NCI-H524 (cell line): ENCODE measurements at places on chromosomes 1 and 21.

DNA sequence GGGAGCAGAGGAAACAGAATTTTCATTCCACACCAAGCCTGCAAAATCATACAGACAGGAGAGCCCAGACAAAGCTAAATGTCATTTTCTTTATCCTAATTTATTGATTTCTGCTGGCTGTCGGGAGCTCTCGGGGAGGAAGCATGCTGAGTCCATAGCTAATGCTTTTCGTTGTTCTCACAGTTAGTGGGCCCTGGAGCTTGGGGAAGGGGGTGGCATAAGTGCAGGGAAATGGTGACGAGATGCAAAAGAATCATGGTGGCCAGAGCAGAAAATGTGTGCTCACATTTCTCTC is 202.4 kb downstream of the TOMM20 start:
- no peak for DNase-seq

GRCh38 chr1:89953929-89954328 is 41.0 kb upstream of the ZNF326 start:
- DNase-seq = no peak

DNA sequence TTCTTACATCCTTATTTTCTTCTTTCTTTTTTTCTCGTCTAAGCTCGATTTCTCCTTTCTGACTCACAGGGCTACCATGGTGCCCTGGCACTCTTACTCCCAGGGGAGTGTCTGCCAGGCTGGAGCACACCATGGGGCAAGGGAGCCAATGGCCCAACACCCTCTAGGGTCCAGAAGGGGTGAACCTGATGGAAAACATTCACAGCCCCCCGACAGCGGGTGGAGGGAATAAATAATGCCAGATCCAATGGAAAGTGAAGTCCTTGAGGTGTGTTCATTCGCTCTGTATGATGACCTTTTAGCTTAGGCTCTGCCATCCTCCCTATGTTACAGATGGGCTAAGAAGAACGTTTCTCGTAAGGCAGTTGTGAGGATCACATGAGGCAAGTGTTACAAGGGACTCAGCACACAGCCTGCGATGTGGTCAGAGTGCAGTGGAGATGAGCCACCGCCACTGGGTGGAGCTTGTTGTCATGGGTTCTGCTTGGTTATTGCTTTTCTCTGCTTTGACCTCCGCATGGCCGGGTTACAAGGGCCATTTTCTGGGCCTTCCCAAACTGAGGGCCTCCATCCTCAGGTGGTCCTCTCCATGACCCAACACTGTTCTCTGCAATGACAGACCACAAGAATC is 3.5 kb upstream of the FCMR start:
- no peak for DNase-seq

- no peak for DNase-seq
These were observed 20.2 kb upstream of the LSM10 start for GRCh38 chr1:36417931-36418330.

DNA sequence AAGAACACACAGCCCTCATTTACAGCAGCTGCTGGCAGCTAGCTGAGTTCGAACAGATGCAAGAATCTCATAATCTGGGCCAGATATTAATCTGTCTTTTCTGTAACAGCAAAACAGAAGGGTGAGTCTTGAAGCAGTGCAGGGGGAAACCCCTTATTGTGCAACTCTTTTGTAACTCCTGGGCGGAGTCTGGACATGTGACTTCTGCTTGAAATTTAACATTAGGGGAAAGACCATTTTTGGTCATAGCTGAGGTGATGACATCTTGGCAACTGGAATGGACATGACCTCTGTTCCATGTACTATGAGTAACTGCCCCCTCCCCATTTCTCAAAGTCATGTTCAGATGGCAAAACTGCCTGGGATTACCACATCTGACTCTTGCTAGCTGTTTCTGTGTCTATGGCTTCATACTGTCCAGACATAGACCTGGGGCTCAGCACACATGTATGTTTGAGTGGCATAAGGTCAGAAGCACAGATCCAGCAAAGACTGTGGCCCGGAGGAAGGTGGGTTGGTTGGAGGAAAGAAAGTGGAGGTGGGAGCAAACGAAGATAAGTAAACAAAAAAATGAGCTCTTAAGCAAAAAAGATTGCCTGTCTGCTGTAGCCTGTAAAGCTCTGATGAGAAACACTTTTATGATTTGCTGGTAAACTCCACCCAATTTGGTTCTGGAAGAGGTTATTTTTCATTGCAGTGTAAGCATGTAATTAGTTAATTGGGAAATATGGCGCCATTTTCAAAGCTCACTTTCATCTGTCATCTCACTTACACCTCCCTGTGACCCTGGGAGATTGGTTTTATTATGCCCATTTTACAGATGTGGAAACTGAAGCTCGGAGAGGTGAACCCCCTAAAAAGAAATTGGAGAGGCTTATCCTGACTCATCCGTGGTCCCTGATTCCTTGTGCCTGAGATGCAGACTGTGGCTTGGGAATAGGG is 26.1 kb downstream of the ETS2 start:
- DNase-seq = peak; percentile 35

DNA sequence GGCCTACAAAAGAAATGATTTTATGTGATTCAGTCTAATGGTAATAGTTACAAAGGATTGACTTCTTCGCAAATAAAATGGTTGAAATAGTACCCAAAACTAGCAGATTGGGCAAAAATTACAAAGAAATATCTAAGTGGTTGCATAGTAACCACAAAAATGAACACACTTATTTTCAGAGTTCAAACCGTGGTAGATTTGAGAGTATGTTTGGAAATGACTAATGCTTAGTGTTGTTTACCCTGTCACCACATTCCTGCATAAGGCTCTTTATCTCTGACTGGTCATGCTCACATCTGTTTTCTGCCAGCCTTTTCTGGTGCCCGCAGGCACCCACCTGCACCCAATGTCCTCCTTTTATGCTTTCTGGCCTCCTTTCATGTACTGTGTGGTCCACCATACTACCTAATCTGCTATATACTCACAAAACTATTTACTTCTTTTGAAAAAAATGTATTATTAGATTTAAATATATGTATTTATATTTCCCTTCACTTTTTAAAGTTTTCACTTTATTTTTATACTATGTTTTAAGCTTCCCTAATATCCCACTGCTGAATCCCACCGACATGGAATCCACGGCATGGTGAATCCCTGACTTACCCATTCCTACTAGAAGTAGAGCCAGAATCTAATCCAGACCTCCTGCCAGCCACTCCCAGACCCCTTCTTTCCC is 30.3 kb downstream of the PTPRC start:
- no peak for DNase-seq

DNA sequence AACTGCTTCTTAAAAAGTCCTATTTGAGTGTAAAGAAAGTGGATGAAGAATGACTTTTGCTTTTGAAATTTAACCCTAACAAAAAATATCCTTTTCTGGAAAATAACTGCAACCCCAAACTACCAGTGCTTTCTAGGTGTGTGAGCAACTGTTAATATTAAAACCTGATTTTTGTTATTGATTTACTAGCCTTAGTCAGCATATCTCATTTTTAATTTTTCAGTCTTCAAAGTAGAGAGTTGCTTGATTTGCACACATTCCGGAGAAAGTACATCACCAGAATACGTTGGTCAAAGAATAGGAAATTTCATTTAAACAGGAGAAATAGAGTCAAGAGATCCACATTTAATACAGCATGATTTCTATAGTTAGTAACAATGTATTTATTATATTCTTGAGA is 141.8 kb upstream of the ADAMTS5 start:
- no peak for DNase-seq

DNA sequence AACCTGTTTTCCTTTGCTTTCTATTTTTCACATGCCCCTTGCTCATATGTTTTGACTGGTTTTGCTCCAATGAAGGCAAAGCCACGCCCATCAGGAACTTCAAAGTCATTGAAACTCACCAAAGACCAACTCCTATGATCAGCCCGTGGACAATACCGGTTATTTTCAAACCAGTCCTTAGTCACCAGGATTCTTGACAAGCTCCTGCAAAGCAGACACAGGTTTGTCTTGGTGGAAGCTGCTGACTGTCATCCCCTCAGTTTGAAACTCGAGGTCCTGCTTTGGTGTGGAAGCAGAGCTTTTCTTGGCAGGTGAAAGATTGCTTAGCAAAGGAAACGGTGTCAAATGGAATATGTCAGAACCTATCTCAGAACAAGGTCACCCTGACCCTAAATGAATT is 384.7 kb upstream of the CXADR start:
- no peak for DNase-seq
